ENCODE measurements at places on chromosomes 5 and 9.

- DNase-seq: peak; percentile 46
Measured at GRCh38 chr9:129584136-129584535, 36.8 kb downstream of the C9orf50 start.

DNA sequence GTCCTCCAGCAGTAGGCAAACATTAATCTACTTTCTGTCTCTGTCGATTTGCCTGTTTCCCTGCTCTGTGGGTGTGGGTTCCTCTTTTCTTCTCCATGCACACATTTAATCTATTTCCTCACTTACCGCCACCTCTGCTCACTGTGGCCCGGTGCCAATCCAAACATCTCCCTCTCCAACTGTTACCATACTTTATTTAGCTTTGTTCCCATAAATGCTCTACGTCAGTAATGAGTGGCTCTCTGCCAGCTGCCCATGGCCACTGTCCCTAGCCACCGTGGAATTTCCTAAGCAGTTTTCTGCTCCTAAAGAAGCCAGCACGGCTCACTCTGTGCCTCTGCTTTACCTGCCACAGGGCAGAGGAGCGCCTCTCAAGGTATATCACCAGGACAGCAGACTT is 19.5 kb upstream of the GOLPH3 start:
- peak; percentile 90 for DNase-seq

DNA sequence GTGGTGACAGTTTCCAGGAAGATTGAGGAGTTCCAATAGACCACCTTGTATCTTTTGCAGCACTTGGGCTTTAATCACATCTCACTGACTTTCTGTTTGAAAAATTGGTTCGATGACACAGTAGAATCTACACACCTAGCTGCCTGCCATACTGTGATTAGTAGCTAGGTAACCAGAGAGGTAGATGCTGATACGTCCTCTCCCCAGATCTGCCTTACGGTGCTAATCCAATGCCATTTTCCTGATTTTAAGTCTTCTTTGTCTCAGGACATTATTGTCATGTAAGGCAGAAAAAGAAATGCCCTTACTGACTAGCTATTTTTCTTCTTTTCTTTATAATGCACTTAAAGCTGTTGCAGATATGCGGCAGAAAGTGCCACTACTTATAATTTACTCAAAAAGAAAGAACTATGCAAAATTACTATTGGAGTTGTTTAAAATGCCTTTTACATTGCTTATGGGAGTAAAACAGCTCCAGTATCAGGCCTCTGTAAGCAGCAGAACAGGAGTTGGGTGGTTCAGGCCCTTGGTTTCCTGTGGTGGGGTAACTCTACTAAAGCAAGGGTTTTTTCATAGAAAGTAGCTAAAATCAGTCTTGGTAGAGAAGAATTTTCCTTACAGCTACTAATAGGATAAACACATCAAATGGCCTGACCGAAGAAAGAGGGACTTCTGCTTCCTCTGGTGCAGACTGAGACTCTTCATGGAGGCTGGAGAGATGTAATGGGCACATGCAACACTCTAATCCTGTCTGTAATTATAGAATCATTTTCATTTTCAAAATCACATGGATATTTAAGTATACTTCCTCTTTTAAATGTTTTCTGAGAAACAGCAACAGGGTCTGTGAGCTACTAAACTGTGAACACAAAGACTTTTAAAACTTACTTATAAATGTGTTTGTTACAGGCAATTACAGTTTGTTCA is 177.2 kb downstream of the MAPKAP1 start:
- DNase-seq: no peak

GRCh38 chr5:58444805-58445204 is 15.1 kb downstream of the PLK2 start:
- DNase-seq: no peak

Measured in GDM1 (cell line).